Fibroblast of pulmonary artery (primary cell): ENCODE measurements at places on chromosomes 13 and 19.

- peak; percentile 25 for DNase-seq
These were observed 313.2 kb downstream of the SHISA2 start for GRCh38 chr13:25738342-25739196.

GRCh38 chr13:35367586-35367985 is 108.9 kb downstream of the MAB21L1 start:
- no peak for DNase-seq

DNA sequence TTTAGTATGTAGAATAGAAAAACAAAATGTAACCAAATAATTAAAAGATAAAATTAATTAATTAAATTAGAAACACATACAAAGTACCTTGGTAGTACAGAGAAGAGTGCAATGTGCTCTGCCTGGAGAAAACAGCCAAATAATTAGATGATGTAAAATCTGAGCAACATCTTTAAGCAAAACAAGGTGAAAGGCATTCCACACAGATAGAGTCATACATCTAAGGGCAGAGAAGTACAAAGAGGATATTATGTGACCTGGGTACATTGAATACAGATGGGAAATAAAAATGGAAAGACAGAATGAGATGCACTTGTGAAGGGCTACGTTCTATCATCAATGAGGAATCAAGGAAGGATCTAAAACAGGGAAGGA is 25.2 kb upstream of the FNDC3A start:
- no peak for DNase-seq

DNA sequence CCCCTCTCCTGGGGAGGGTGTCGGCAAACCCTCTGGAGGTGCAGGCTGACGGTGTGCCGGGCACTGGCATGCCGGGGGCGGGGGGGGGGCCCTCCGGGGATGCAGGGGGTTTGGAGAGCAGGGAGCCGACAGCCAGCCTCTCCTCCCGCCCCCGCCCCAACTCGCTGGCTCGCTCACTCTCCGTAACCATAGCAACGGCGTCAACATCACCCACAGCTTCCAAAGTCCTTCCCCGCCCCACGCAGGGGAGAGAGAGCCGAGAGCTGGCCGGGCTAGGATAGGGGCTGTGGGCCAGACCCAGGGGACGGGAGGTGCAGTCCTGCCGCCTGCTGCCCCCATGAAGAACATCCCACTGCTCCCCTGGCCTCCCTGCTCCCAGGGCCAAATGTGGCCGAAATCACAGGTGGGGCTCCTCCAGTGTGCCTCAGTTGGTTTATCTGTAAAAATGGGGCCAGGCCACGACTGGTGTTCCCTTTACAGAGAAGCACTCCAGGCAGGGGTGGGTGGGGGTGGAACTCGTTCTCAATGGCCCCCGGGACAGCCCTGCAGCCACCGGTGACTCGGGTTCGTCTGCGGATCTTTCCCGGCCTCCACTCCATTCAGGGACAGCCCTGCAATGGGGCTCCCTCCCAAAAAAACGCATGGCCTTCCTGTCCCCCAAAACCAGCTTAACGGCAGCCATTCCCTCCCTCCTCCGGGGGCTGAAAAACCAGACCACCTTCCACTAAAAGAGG is 3.2 kb downstream of the KLF16 start:
- DNase-seq, result peak; percentile 85

DNA sequence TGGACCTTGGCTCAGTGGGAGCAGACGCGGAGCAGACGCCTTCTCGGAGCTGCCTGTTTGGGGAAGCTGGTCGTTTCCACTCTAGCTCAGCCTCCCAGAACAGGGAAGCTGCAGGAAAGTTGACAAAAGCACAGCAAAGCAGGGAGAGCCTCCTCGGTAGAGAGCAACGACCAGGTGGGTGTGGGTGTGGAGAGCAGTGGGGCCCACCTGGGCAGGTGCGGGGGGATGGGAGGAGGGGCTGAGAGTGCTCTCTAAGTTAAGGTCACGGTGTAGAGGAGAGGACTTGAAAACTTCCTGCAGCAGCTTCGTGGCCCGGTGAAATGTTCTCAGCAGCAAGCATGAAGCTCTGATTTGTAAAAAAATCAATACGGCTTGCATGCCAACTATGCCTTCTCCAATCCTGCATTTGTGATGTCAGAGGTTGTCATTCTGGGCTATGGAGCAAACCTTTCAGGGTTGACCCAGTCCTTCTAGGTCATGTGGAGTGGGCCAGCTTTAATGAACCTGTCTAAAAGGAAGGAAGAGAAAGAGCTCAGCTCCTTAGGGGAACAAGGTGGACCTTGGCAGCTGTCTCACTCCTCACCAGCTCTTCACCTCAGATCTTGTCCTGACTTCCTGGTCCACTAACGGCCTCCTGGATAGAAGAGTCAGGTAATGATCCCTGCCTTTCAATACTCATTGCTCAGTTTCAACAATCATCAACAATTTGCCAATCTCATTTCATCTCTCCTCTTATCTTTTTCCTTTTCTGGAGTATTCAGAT is 85.8 kb upstream of the UBL3 start:
- no peak for DNase-seq

DNA sequence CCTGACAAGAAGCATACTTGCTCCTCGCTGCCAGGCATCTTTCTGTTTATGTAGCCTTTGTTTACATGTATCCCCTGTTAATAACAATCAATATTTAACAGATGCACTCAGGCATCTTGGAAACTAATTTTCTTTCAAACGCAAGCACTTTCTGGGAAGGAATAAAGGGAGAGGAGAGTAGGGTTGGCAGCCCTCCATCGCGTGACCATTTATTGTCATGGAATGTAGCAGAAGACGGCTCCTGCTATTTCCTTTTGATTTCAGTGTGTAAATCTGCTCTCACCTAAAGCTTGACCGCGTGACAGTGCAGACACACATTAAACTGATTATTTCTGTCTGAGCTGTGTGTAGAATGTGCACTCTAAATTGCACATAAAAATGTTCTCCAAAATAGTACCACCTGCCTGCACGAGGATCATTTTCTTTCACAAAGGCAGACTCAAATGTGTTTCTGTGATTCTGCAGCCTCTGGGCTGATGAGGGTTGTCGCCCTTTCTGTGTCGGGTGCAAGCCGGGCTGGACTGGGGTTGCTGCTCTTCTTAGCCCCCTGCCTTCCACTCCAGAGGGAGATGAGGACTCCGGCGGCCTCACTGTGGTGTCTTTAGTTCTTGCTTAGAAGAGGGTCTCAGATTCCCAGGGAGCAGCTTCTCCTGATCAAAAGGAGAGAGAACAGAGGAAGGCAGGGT is 223.5 kb upstream of the MAB21L1 start:
- DNase-seq, result no peak

GRCh38 chr13:77002590-77003190 is 10.8 kb downstream of the CLN5 start:
- peak; percentile 65 for DNase-seq

GRCh38 chr13:99655351-99656091 is 154.2 kb downstream of the TM9SF2 start:
- no peak for DNase-seq

DNA sequence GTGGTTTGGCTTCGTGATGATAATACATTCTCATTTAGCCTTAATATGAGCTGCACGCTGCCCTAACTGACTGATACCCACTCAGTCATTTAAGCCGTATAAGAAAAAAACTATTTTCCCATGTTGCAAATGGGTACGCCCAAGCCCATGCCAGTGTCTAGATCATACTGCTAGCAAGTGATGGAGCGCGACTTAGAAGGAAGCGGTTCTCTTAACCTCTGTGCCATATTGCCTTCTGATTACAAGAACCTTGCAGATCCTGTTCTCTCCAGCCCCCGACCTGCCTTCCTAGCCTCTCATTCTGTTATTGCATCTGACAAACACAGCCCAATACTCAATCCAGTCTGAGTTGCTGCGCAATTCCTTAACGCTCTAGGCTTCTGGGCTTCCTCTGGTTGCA is 603 bp downstream of the GPALPP1 start:
- no peak for DNase-seq

- DNase-seq, result no peak
These were observed 4.0 kb downstream of the TRMT1 start for GRCh38 chr19:13112555-13112954.

DNA sequence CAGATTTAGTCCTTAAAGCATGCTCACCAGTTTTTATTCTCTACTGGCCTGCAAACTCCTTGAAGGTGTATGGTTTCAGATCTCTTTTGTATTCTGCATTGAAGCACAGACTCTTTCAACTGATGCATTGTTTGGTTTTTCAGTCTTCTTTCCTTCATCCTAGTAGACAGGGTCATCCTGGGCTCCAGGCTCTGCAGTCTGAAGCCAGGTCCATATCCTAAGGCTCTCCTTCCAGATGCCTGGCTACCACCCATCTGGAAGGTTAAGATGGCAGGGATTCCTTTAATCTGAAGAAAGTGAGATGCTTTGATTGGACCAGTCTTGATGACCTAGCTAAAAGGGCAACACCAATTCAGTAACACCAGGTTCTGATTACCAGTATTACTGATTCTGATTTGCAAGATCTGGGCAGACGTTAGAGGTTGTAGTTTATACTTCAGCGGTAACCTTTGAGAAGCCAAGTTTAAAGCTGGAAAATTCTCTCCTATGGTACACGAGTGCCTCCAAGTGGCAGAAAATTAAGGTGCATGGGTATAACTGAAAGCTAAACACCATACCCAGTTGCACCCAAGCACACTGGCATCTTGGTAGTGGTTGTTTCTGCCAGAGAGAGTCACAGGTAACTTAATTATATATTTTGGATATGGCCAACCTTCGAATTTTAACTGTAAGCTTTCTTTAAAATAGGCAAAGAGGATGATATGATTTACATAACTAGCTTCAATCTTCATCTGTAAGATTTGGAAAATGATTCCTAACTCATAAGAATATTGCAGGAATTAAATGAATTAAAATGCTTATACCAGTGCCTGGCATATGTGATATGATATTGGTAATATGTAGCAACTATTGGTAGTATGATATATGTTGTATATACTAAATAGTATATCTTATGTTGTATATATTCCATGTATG is 1651.9 kb upstream of the MIR17HG start:
- peak; percentile 70 for DNase-seq

DNA sequence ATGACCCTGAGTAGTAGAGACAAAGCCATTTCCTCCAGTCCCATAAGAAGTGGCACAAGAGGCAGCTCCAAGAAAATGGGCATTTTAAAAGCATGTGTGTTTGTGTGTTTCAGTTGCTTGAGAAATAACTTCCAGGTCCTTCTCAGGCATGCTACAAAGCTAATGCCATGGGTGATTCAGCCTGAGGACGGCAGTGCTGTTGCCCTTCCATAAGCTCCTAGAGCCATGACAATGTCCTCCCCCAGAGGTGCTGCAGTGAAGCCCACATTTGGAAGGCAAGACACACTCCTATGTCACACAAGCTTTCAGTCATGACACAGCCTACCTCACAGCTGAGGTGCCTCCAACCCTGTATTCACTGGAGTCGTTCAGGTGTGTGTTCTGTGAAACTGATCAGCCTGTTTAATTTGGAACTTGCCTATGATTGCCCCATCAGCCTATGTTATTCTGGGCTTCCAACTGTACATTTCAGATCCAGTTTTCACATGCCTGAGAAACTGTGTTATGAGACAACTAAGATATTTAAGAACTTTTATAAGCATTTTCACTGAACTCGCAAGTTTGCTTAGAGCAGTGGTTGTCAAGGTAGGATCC is 213.6 kb downstream of the FOXO1 start:
- DNase-seq, result no peak

GRCh38 chr13:22002893-22003292 is 332.0 kb downstream of the FGF9 start:
- DNase-seq, result no peak

GRCh38 chr19:33773704-33774624 is 22.7 kb upstream of the KCTD15 start:
- DNase-seq, result no peak

DNA sequence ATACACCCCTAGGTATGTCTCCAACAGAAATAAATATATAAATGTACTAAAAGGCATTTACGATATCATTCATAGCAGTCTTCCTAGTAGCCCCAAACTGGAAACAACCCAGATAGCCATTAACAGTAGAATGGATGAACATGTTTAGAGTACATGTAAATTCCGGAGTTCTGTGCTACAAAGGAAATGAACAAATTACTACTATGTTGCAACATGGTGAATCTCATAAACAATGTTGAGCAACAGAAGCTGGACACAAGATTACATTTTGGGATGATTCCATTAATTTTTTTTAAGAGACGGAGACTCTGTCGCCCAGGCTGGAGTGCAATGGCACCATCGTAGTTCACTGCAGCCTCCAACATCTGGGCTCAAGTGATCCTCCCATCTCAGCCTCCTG is 5.9 kb upstream of the SLC7A10 start:
- peak; percentile 65 for DNase-seq

- no peak for DNase-seq
These were observed 8.3 kb downstream of the GTF3A start for GRCh38 chr13:27432611-27433210.

GRCh38 chr13:78241278-78241919 is 322.8 kb upstream of the EDNRB start:
- peak; percentile 58 for DNase-seq

DNA sequence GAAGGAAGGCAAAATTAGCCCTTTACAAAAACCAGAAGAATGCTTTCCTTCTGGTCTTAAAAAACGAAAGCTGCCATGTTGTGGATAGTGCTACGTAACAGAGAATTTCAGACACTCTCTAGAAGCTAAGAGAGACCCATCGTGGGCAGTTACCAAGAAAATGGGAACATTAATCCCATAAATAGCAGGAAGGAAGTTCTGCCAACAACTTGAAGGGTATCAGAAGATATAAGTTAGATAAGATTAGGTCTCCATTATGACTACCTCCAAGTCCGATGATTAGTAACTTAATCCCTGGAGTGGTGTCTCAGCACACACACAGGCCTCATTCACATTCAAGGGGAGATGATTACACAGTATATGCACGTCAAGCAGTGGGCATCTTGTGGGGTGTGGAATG is 115.7 kb upstream of the TRPC4 start:
- no peak for DNase-seq

DNA sequence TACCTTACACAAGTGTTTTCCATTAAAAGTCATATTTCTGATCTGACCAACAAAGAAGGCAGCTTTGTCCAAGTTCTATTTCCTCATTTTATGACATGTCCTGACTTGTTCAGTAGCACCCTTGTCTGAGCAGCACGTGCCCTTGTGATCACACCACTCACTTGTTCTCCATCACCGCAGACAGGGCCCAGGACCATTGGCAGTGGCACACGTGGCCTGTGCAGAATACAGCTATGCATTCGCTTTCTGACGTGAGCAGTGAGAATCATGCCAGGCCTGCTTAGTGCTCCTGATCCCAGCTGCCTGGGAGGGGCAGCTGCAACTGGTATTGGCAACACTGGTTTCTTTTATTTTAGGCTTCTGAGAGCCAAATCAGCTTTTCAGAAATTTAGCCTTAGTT is 134.2 kb downstream of the FRY start:
- DNase-seq, result no peak

- DNase-seq, result no peak
These were observed 599 bp upstream of the F10 start for GRCh38 chr13:113121928-113122471.

- DNase-seq, result no peak
These were observed 32.2 kb downstream of the ANKRD27 start for GRCh38 chr19:32642771-32643170.

- peak; percentile 60 for DNase-seq
These were observed 484 bp downstream of the IL11 start for GRCh38 chr19:55369653-55370304.

DNA sequence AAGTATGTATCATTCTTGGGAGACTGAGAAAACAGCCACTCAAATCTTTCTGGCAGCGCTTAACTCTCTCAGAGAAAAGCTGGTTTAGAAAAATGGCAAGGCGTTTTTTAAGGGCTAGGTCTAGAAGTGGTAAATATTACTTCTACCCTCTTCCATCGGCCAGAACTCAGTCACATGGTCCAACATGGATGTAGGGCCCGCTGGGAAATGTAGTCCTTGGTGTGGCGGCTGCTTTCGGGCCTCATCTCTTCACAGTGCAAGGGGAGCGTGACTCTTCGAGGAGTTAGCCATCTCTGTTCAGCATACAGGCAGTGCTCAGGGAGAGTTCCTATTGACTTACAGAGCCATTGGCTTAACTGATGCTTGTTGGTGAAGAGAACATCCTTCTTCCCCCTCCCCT is 6.3 kb downstream of the VSTM2B start:
- no peak for DNase-seq
